ENCODE measurements at places on chromosomes 11 and 22.

DNA sequence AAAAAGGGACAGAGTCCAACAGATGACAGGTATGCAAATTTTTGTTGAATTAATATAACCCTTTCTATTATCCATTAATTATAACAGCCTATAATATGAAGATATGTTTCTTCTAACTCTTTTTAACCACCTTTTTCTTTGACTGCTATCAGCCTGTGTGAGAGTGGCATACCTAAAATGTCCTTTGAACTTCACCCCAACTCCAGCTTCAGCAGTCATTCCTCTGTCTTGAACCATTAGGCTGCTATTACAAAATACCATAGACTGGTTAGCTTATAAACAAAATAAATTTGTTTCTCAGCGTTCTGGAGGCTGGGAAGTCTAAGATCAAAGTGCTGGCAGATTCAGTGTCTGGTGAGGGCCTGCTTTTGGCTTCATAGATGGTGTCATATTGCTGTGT is 564.6 kb upstream of the FAT3 start:
- DNase-seq: no peak

DNA sequence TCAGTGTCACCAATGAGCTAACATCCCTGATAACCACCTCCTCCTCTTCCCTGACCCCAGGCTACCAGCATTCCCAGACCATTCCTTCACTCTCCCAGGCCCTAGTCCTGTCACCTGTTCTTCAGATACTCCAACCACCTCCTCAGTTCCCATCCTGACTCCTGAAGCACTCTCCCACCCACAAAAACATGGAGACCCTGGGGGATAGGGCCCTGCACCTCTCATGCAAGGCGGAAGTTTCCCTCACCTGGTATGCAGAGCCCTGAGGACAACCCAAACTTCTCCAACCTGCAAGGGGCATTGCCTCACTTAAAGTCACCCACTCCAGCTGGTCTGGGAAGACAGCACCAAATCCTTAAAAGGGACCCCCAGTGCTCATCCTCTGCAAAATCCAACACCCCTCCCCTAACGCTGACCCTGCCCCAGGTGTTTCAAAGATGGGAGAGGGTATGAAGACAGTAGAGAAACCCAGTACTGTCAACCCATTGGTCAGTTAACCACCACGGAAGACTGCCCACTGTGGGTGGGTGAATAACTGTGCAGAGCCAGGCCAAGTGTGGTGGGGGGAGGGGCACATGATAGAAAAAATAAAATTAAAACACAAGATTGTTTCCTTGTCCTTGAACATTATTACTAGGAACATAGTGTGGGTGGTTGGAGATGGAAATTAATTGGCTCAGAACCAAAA is 1.4 kb downstream of the TNKS1BP1 start:
- DNase-seq: no peak

GRCh38 chr11:8028766-8029165 is 41.6 kb downstream of the EIF3F start:
- DNase-seq: no peak

DNA sequence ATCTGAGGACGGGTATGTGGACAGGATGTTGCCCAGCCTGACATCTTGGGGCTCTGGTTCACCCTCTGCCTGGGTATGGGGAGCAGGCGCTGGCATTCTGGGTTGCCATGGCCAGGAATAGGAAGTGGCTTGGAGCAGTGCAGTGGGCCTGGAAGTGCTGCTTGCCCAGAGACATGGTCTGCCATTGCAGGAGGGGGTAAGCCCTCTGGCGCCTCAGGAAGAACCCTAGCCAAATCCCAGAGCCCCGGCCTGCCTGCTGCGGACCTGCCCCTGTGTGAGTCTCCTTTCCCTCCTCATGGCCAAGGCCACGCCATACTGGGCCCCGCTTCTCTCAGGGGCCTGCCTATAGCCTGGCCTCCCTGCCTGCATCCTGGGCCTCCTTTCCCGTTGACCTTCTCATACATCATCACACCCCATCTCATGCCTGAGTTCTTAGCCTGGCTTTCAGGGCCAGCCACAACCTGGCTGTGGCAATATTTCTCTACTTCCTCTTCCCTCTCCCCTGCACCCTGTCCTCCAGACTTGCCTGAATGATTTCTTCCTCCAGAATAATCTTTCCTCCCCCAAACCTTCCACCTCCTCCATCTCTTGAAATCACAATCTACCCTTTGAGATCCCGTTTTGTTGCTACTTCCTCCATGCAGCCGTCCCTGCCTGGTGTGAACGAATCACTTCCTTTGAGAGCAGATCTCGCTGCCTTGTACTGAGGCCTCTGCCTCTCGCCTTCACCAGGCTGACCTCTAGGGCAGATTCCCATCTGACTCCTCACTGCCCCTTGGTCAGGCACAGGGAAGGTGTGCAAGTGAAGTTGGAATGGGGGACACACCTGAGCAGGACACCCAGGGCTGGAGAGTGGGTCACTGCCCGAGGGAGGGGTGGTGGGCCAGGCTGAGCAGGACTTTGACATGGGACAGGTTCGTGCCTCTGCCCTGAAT is 5.2 kb downstream of the CAPN5 start:
- DNase-seq: no peak

DNA sequence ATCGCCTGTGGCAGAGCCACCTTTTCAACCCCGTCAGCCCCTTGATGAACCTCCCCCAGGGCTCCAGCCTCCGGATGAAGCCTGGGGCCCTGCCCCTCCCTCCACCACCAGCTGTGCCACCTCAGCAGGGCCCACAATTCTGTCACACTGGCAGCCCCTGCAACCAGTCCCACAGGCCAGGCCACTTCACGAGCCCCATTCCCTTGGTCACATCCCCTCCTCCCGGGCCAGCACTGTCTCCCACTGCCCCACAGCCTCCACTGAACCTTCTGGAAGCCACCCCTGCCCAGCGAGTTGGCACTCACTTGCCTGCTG is 19.9 kb downstream of the OSBPL5 start:
- no peak for DNase-seq

DNA sequence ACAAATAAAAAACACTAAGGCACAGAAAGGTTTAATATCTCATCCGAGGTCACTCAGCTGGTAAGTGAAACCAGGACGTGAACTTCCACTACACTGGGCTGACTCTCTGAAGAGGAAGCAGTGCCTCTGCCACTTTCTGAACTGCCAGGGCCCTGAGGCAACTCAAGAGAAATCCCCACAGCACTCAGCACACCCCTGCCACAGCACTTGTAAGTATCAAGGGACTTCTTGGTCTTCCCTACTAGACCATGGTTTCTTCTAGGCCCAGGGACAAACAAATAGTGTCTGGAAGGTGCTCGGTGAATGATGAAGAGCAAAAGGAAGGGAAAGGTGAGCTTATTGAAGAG is 49.7 kb downstream of the RPL27A start:
- no peak for DNase-seq

GRCh38 chr11:20163783-20164481 is 3.7 kb upstream of the DBX1 start:
- DNase-seq: no peak

GRCh38 chr11:16921019-16921418 is 93.2 kb downstream of the PLEKHA7 start:
- no peak for DNase-seq

GRCh38 chr22:23904573-23905254 is 10.5 kb downstream of the MIF start:
- DNase-seq: no peak

- DNase-seq: no peak
Measured at GRCh38 chr11:68092411-68092810, 28.8 kb downstream of the CHKA start.

- DNase-seq: no peak
Measured at GRCh38 chr11:128711136-128711535, 17.3 kb downstream of the FLI1 start.

GRCh38 chr11:13233173-13233745 is 44.3 kb upstream of the BMAL1 start:
- DNase-seq: no peak

GRCh38 chr11:120925944-120926343 is 98.0 kb upstream of the TBCEL start:
- DNase-seq: no peak

DNA sequence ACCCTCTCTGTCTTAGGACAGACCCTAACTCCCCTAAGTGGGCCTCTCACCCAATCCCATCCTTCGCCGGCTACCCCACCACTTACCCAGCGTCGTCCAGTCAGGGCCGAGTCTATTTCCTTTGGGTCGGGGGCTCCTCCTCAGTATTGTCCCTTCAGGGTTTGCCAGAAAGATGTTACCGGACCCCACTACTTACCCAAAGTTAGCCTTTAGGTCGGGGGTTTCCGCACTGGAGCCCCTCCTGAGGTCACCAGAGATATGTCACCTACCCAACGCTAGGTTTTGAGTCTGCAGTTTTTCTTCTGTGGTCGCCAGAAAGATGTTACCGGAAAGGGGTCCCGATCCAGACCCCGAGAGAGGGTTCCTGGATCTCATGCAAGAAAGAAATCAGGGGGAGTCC is 17.9 kb upstream of the B4GALNT4 start:
- no peak for DNase-seq

DNA sequence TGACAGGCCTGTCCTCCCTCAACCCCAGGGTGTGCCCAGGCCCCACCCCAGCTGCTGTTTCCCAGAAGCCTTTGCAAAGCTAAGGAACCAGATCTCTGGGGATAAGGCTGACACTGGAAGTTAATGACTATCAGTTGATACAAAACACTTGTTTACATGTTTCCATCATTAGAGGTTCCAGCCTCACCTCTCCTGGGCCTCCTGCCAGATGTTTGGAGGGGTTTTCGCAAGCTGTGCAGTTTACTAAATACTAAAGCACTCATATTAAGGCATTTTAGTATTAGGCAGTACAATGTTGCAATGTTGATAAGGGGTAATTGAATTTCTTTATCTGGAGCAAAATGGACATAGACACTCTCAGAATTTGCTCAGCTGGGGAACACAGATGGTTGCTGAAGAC is 218.7 kb downstream of the INSC start:
- DNase-seq: no peak

DNA sequence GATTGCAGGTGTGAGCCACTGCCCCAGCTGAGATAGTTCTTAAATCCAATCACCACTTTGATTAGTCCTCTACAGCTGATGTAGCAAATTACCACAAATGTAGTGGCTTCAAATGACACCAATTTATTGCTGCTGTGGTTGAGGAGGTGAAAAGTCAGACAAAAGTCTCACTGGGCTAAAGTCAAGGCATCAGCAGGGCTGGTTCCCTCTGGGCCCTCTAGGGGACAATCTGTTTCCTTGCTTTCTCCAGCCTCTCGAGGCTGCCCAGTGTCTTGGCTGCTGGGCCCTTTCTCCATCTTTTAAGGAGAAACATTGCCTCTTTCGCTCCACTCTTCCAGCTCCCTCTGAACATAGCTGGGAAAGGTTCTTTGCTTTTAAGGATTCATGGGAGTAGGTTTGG is 50.5 kb upstream of the SHANK2 start:
- DNase-seq: no peak

DNA sequence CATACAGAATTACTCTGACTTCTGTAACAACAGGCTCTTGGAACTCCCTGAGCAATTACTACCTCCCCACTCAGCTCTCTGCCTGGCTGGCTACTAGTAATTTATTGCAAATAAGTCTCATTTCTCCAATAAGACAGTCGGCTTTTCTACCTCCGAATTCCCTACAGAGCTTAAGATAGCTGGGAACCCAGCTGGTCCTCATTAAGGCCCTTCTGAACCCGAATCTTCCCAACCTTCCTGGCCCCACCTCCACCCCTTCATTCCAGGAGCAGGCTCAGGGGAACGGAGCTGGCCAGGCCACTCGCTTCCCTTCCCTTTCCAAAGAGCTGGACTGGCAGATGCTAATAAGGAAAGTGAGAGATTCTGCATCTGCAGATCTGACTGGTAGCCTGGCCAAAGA is 21.6 kb downstream of the TMPRSS5 start:
- no peak for DNase-seq

DNA sequence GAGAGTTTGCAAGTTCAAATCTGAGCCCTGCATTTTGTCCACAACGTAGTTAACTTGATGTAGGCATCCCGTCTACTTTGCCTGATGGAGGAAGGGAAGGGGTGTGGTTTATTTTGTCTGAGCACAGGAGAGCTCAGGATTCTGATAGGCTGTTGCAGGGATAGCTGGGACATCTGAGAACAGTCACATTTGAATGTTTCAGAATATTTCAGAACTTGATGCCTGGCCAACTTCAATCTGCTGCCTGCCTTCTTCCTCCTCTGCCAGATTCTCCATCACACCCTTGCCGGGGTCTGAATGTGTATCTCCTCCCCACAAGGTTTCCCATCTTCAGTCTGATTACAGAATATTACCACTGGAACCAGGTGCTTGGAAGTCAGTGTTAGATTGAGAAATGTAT is 51.6 kb downstream of the NTM start:
- no peak for DNase-seq

DNA sequence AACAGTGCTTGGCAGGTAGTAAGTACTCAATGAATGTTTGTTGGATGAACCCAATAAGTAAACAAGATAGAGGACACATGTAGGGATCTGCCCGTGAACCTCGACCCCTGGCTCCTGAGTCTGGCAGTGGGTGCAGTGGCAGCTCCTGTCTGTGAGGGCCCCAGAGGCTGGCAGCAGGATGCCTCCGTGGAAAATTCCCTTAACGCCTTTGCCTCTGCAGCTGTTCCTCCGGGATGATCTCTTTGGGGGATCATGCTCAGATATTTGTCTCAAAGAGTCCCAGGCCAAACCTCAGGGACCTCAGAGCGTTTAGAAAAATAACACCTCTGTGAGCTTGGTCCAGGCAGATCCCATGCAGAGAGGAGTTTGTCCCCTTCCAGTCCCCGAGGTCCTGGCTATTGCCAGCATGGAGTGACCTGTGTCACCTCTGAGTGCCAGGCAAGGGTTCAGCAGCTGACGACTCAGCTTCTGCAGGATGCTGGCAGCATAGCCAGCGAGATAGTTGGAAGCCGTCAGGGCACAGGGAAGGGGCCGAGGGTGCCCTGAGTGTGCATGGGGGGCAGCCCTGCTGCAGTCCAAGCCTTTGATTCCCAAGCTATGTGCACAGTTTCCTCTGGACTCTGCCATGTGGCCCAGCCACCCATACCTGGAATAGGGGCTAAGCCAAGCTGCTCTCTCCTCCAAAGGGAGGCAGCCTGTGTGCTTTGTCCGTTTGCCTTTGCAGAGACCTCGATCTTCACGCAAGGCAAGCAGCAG is 613 bp upstream of the MCHR1 start:
- DNase-seq: no peak

- DNase-seq: no peak
Measured at GRCh38 chr22:17833489-17833888, 59.2 kb upstream of the BID start.

DNA sequence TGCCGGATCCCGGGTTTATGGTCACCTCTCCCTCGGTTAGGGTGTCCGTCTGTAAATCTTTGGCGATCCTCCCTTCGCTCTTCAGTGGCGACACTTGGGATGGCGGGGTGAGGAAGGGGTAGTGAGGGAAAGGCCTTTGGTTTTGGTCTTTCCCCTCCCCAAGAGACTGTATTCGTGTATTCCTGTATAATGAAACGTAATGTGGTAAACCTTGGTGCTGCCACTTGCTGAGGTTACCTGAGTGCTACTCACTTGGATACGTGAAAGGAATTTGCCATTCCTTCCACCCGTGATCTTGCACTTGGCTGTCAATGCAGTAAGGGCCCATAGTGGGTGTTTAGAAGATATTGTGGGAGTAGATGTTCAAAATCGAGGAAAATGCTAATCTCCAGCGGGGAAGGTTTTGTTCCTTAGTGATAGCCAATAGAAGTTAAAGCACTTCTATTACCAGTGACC is 578 bp upstream of the NUP160 start:
- no peak for DNase-seq

GRCh38 chr11:33907421-33907820 is 15.5 kb upstream of the LMO2 start:
- no peak for DNase-seq
